ENCODE measurements at places on chromosomes 1 and 21. TPM values are rescaled to one million over a fixed set of nuclear protein-coding genes. Genes with fewer than 3 reads are reported as not detected.

The DDR2 gene
- 2.7 TPM for total RNA-seq

The GJA8 gene
- total RNA-seq: not detected

The LAX1 gene
- 0.56 TPM for total RNA-seq

The RPS6KA1 gene
- total RNA-seq: 9.7 TPM

The CIART gene
- 0.51 TPM for total RNA-seq

The NPR1 gene
- total RNA-seq: 15.8 TPM

The GJC2 gene
- total RNA-seq: 0.25 TPM

The TMEM52 gene
- 2.7 TPM for total RNA-seq

The CLDN14 gene
- 19.4 TPM for total RNA-seq

The SPRR2B gene
- total RNA-seq: not detected

The TMEM240 gene
- total RNA-seq: 0.14 TPM

The KLF17 gene
- not detected for total RNA-seq

The PHF13 gene
- total RNA-seq: 8.7 TPM

The TMCC2 gene
- total RNA-seq: 452 TPM

The CYYR1 gene
- 2.4 TPM for total RNA-seq

DNA sequence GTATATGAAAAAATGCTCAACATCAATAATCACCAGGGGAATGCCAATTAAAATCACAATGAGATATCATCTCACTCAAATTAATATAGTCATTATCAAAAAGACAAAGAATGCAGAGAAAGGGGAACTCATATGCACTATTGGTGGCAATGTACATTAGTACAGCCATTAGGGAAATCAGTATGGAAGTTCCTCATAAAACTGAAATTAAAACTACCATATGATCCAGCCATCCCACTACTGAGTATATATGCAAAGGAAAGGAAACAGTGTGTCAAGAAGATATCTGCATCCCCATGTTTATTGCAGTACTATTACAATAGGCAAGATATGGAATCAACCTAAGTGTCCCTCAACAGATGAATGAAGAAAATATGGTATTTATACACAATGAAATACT lies 32.1 kb upstream of the TEKT2 start:
- no peaks in the 10 kb centered on the region for H3K4me1 ChIP-seq
- H3K27ac ChIP-seq: no peak overlapping the region
- H3K36me3 ChIP-seq: peaks cover 18% of the 10 kb centered on the region
- H3K4me3 ChIP-seq: no peak overlapping the region
- DNase-seq: no peak

GRCh38 chr1:246246430-246246829 lies 260.6 kb downstream of the SMYD3 start:
- H3K27ac ChIP-seq: no peak overlapping the region
- H3K4me3 ChIP-seq: no peak overlapping the region
- H3K27me3 ChIP-seq: no peaks in the 10 kb centered on the region
- H3K4me1 ChIP-seq: no peaks in the 10 kb centered on the region
- no peak for DNase-seq
- no peaks in the 10 kb centered on the region for H3K36me3 ChIP-seq

GRCh38 chr1:65166572-65167305 lies 18.7 kb downstream of the AK4 start:
- no peaks in the 10 kb centered on the region for H3K36me3 ChIP-seq
- no peak for DNase-seq
- H3K4me1 ChIP-seq: peaks cover 73% of the 10 kb centered on the region
- no peak overlapping the region for H3K27ac ChIP-seq

- H3K36me3 ChIP-seq: no peaks in the 10 kb centered on the region
- H3K4me1 ChIP-seq: no peaks in the 10 kb centered on the region
- H3K27ac ChIP-seq: no peak overlapping the region
- H3K27me3 ChIP-seq: no peaks in the 10 kb centered on the region
- DNase-seq: peak; percentile 35
Observed at GRCh38 chr1:231357831-231358354, 19.8 kb downstream of the SPRTN start.

DNA sequence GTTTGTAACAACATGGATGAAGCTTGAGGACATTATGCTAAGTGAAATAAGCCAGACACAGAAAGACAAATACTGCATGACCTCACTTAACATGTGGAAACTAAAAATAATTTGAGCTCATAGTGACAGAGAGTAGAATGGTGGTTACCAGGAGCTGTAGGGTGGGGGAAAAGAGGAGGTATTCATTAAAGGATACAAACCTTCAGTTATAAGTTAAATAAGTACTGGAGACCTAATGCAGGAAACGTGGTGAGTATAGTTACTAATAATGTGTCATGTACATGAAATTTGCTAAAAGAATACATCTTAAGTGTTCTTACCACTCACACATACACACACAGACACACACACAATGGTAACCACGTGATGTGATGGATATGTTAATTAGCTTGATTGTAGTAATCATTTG lies 86.7 kb downstream of the NGF start:
- no peak overlapping the region for H3K4me3 ChIP-seq
- no peaks in the 10 kb centered on the region for H3K27me3 ChIP-seq
- no peak for DNase-seq
- no peaks in the 10 kb centered on the region for H3K4me1 ChIP-seq
- no peaks in the 10 kb centered on the region for H3K36me3 ChIP-seq

- no peaks in the 10 kb centered on the region for H3K36me3 ChIP-seq
- H3K4me1 ChIP-seq: no peaks in the 10 kb centered on the region
- no peaks in the 10 kb centered on the region for H3K27me3 ChIP-seq
Observed at GRCh38 chr1:36658838-36659237, 176.1 kb upstream of the CSF3R start.

DNA sequence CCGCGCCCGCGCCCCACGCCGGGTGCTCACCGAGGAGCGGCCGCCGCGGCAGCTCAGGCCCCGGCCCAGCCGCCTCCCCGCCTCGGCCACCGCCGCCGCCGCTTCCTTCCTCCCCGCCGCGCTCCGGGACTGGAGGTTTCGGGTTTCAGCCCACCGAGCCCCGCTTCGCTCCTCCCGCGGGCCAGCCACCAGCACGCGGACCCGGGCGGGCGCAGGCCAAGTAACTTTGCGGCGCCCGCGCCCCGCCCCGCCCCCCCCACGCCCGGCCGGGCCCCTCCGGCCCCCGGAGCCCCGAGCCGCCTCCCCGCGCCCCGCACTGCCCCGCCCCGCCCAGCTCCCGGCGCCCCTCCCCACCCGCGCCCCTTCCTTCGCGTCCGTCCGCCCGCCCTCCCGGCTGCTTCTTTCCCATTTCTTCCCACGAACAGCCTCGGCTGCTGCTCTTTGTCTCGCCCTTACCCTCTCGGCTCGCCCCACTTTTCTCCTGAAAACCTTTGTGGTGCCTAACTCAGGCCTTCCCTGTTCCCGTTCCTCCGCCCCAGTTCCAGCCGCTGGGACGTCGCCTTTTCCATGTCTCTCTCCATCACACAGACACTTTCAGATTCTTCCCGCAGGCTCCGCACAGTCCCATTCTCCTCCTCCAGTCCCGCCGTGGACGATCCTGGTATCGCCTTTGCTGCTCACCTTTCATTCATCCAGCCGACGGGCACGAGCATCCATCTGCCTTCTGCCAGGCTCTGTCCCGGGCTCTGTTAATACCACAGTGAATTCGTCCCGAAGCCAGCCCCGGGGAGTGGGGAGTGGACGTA lies at the start of gene GPR161:
Gene GPR161 (minus strand): TSS at position 222 of the 806 bp plus-strand sequence. CDS start 32,080 bp downstream, outside the sequence.
- peak within 1 kb of the TSS; percentile 32 for H3K27ac ChIP-seq
- H3K4me3 ChIP-seq: peak within 1 kb of the TSS; percentile 48
- peak; percentile 38 for DNase-seq
- no peaks in the 10 kb centered on the region for H3K36me3 ChIP-seq
- peaks cover 8% of the 10 kb centered on the region for H3K4me1 ChIP-seq

DNA sequence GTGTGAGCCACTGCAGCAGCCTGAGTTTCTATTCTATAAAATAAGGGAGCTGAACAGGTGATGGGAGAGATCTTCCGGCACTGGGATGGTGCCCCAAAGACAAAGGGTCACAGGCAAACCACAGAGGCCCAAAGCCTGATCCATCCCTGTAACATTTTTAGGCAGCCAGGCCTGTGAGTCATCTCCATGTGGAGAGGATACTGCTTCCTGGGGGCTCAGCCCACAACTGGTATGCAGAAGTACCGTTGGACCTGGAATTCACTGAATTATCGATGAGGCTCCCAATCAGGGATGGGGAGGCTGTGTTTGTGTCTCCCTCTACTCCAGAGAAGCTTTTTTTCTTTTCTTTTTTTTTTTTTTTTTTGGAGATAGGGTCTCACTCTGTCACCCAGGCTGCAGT lies 48.8 kb upstream of the WASF2 start:
- no peaks in the 10 kb centered on the region for H3K4me1 ChIP-seq
- H3K36me3 ChIP-seq: peaks cover 10% of the 10 kb centered on the region
- no peak overlapping the region for H3K4me3 ChIP-seq
- no peaks in the 10 kb centered on the region for H3K27me3 ChIP-seq
- H3K27ac ChIP-seq: no peak overlapping the region

DNA sequence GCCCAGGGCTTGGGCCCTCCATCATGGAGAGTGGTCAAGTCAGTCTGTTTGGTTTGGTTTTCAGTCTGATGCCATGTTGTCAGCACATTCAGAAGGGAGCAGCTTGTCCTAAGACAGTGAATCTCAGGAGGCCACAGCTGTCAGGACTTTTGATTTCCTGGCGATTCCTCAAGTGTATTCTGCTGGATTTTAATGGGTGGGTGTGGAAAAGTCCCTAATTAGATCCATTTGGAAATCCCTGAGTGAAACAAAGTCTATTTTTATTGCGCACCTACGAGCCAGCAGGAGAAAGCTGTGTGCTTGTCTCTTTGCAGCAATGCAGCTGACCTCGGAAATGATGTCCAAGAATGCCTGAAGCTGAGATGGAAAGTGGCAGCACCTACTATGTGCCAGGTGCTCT lies 21.6 kb upstream of the FHAD1 start:
- no peaks in the 10 kb centered on the region for H3K4me1 ChIP-seq
- no peaks in the 10 kb centered on the region for H3K27me3 ChIP-seq
- H3K27ac ChIP-seq: no peak overlapping the region
- DNase-seq: no peak

DNA sequence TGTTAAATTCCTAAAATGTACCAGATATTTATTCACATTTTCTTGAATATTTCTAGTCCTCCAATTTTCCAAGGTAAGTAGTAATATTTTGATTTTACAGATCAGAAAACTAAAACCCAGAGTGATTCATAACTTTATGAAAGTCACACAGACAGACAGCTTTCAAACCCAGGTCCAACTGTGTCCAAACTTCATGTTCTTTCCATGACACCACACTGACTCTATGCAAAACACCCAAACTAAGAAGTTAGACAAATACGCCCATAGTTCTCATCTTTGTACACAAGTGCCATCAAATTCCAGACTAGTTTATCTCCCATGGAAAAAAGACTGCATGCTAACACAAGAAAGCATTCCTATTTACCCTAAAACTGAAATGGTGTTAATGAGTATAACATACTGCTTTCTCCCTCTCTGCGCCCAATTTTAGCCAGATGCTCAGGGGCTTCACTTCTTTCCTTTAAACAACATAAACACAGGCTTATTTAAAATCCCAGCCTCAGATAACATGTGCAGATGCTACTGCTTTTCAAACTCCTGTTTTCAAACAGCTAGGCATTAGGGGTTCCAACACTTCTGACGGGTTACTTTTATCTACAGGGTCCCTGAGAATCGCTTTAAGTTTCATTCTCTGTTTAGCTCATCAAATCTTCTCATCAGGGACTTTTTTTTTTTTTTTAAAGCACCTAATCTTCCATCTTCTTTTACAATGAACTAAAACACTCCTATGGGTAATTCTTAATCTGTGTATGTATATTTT lies 44.6 kb downstream of the WASF2 start:
- no peaks in the 10 kb centered on the region for H3K4me1 ChIP-seq
- no peaks in the 10 kb centered on the region for H3K27me3 ChIP-seq
- no peak overlapping the region for H3K4me3 ChIP-seq
- no peak overlapping the region for H3K27ac ChIP-seq
- H3K36me3 ChIP-seq: no peaks in the 10 kb centered on the region

GRCh38 chr21:45071874-45072737 lies 2.3 kb upstream of the ADARB1 start:
- H3K36me3 ChIP-seq: no peaks in the 10 kb centered on the region
- H3K27ac ChIP-seq: no peak overlapping the region
- no peak for DNase-seq
- no peak overlapping the region for H3K4me3 ChIP-seq

DNA sequence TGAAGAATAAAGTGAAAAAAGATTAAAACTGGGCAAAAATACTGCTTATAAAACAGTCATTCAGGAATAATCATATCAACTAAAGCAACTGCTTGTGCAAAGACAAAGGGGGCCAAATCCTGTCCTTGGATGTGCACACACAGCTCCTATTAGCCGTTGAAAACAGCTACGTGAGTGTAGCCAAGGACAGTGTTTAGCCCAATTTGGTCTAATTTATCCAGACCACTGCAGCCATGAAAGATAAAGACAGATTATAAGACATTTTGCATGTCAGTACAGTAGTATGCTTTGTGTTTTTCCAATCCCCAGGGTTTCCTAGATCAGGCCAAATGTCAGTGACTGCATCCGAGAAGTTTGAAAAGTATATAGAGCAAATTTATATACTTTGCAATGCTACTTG lies 146.3 kb upstream of the PKN2 start:
- DNase-seq: no peak
- H3K27ac ChIP-seq: no peak overlapping the region
- H3K4me3 ChIP-seq: no peak overlapping the region
- H3K4me1 ChIP-seq: peaks cover 43% of the 10 kb centered on the region

DNA sequence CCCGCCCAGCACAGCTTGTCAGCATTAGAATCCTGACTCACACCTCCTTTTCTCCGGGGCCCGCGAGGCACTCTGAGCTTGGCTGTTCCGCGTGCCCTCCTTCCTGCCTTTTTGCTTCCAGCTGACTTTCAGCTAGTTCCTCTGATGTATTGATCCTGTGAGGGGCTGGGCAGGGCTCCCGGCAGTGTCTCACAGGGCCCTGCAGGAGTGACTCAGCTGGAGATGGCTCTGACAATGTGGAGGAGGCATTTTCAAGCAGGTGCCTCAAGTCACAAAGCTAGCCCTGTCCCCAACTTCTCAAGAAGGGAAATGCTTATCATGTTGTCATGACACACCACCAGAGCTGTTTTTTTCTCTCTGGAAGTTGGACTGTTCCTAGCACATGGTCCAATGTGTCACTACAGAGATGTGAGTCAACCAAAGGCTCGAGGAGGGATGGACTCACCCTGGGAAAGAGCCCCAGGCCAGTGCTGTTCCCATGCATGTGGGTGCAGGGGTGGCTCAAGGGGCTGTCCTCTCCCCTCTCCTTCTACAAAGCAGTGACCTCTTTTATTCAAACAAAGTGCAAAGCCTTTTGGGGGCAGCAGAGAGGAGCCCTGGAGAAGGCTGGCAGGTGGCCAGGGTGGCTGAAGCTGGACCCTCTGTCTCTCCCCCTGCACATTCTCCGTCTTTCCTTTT lies 30.6 kb downstream of the SYT6 start:
- no peaks in the 10 kb centered on the region for H3K27me3 ChIP-seq
- no peaks in the 10 kb centered on the region for H3K4me1 ChIP-seq
- H3K4me3 ChIP-seq: no peak overlapping the region

GRCh38 chr1:117161887-117162286 lies 40.3 kb upstream of the TRIM45 start:
- no peaks in the 10 kb centered on the region for H3K27me3 ChIP-seq
- no peaks in the 10 kb centered on the region for H3K4me1 ChIP-seq
- H3K27ac ChIP-seq: no peak overlapping the region

DNA sequence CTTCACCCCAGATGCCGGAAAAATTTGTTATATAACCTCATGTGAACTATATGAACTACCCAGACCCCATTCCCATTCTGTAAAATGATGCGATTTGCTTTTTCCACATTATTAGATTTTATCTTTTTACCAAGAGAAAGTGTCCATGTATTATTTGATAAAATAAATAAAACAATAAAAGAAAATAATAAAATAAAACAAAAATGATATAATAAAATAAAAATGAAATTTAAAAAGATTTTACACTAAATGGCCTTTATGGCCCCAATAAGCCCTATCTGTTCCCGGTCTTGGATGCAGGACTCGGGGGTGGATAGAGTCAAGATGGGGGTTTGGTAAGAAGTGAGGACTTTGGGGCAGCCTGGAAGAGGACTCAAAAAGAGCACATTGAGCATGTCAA lies 357.2 kb downstream of the MATN1 start:
- H3K27me3 ChIP-seq: no peaks in the 10 kb centered on the region
- H3K36me3 ChIP-seq: no peaks in the 10 kb centered on the region
- H3K4me1 ChIP-seq: no peaks in the 10 kb centered on the region
- H3K27ac ChIP-seq: no peak overlapping the region
